Iris pigment epithelial cell (primary cell): ENCODE measurements at places on chromosomes 3 and 15.

DNA sequence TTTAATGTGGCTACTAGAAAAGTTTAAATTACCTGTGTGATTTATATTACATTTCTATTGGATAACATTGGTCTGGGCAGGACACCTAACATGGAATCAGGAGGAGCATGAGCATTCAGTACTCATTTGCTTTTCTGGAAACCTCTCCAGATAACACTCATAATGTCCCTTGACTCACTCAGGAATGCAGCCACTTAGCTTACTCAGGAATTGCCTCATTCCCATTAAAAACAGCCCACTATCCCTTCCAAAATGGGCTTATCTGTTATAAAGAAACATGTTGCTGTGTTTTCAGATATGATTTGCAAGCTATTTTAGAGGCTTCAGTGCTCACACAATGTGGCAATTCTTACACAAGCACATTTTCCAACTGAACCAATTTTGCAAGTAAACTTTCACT is 17.1 kb downstream of the GBE1 start:
- DNase-seq, result peak; percentile 91

- no peak for DNase-seq
Observed at GRCh38 chr3:175311946-175312345, 452.8 kb downstream of the NAALADL2 start.

DNA sequence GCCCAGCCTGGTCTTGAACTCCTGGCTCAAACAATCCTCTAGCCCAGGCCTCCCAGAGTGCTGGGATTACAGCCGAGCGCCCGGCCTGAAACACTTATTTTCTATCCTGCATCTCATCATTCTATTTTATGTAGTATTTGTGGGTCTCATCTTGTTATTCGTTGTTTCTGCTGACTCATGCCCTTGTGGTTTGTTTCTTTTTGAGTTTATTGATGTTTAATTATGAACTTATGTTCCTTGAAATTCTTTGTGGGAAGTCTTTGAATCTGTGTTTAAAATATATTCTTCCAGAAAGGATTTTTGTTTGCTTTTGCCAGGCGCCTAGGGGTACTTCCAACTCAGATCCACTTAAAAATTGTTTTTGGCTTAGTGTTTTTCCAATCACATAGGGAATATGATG is 78.3 kb upstream of the C15orf39 start:
- DNase-seq, result peak; percentile 80

GRCh38 chr3:127068871-127069270 is 86.0 kb downstream of the PLXNA1 start:
- DNase-seq, result no peak

DNA sequence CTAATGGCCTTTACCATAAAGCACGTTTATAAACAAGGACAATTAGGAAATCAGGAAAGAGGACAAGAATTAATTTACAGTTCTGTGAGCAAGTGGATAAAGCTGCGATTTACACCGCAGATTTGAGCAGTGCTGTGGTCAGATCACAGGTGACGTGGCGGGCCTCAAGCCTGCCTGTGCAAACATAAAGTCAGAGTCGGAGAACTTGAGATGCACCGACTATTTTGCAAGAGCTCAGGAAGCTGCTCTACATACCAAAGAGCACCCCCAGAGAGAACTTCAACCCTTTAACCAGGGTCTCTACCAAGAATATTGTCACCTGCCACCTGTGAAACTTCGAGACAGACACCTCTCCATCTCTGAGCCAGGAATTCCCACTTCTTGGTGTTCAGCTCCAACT is 35.7 kb downstream of the MECOM start:
- peak; percentile 24 for DNase-seq

GRCh38 chr3:20038699-20039465 is 1.4 kb upstream of the KAT2B start:
- DNase-seq, result no peak

- peak; percentile 23 for DNase-seq
Observed at GRCh38 chr3:8713901-8714759, 19.5 kb upstream of the CAV3 start.

GRCh38 chr15:28979208-28979841 is 93.6 kb downstream of the APBA2 start:
- DNase-seq, result no peak

DNA sequence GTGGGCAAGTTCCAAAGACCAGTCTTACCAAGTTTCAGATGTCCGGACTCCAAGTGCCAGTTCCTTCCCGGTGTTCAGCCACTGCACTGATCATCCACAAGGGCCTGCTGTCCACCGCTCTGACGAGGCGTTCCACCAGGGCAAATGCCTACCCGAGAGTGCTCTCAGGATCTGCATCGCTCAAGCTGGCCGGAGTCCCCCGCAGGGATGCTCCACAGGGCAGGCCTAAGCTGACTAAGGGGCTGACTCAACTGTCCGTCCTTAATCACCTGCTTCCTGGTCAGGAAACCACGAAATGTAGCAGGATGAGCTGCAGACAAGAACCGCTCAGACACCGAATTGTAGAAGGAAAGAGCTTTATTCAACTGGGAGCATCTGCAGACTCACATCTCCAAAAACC is 341.6 kb downstream of the KCNH8 start:
- no peak for DNase-seq

GRCh38 chr15:82710208-82710555 is 507 bp upstream of the AP3B2 start:
- DNase-seq, result no peak

GRCh38 chr15:71542836-71543235 is 267.5 kb upstream of the NR2E3 start:
- DNase-seq, result no peak

GRCh38 chr3:60434950-60435349 is 816.3 kb downstream of the FHIT start:
- DNase-seq, result no peak

GRCh38 chr3:38325256-38325655 is 21.3 kb upstream of the XYLB start:
- no peak for DNase-seq

DNA sequence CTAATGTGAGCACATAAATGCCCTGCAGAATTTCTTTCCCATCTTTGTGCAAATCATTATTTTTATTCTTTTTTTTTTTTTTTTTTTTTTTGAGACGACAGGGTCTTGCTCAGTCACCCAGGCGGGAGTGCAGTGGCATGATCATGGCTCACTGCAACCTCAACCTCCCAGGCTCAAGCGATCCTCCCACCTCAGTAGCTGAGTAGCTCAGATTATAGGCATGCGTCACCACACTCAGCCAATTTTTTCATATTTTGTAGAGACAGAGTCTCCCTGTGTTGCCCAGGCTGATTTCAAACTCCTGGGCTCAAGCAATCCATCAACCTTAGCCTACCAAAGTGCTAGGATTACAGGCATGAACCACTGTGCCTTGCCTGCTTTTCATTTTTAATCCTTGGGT is 22.9 kb downstream of the DAG1 start:
- DNase-seq, result no peak

DNA sequence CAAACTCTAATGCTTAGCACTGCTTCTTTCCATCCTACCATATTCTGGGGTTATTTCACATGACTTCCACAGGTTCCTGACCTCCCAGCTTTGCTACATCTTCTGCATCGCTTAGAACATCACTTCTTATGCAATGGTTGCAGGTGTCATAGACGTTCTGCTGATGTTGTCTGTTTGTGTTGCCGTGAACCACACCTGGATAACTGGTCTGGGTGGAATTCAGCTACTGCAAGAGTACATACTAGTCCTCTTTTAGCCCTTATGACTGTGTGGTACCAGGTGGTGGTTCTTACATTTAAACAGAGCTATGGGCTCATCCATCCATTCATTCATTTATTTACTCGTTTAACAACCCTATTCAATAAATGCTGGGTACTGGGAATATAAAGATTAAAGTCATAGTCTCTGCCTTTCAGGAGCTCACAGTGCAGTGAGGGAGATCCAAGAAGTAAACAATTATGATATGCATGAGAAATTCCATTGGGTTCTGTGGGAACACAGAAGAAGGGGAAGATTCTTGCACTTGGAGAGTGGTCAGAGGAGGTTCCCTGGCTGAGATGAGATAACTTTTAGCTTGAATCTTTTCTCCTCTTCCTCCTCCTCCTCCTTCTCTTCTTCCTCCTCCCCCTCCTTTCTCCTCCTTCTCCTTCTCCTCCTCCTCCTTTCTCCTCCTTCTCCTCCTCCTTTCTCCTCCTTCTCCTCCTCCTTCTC is 30.8 kb downstream of the TMEM45A start:
- no peak for DNase-seq
